ENCODE measurements at places on chromosomes 7 and 10. TPM values are rescaled to one million over a fixed set of nuclear protein-coding genes. Genes with fewer than 3 reads are reported as not detected.

The CHPF2 gene
- total RNA-seq: 49.1 TPM

The FBXL15 gene
- 15.1 TPM for total RNA-seq

The HOXA9 gene
- total RNA-seq: 70.8 TPM

The MEST gene
- 6.1 TPM for total RNA-seq

The OPTN gene
- 133 TPM for total RNA-seq

The NKX1-2 gene
- total RNA-seq: not detected

The STRIP2 gene
- total RNA-seq: 2.3 TPM

The TMEM229A gene
- not detected for total RNA-seq

The DPY19L1 gene
- 52.3 TPM for total RNA-seq

The ZPBP gene
- not detected for total RNA-seq

The CLRN3 gene
- total RNA-seq: not detected

The PTPN20 gene
- 9.5 TPM for total RNA-seq

The RARRES2 gene
- total RNA-seq: 161 TPM

The LIPF gene
- not detected for total RNA-seq

The EGR2 gene
- 0.40 TPM for total RNA-seq

The ZNF804B gene
- not detected for total RNA-seq

The TUBAL3 gene
- total RNA-seq: 1.7 TPM

The ALOX5 gene
- 32.4 TPM for total RNA-seq

The NEUROD6 gene
- total RNA-seq: not detected

The STEAP4 gene
- total RNA-seq: 2.1 TPM

The CABCOCO1 gene
- 2.5 TPM for total RNA-seq

The MMP21 gene
- total RNA-seq: not detected

The NRCAM gene
- total RNA-seq: 116 TPM

The PTCD1 gene
- 6.7 TPM for total RNA-seq

The GPR158 gene
- not detected for total RNA-seq

The XRCC2 gene
- total RNA-seq: 2.1 TPM

The INSYN2A gene
- total RNA-seq: under 0.01 TPM

The MOGAT3 gene
- not detected for total RNA-seq

The FXYD4 gene
- total RNA-seq: not detected

The RBM20 gene
- not detected for total RNA-seq

The CD36 gene
- total RNA-seq: 0.70 TPM

The PAPSS2 gene
- 57.7 TPM for total RNA-seq

The RET gene
- total RNA-seq: 0.45 TPM

The GPR141 gene
- total RNA-seq: not detected

The LRRD1 gene
- not detected for total RNA-seq

The POR gene
- total RNA-seq: 54.0 TPM

The RAMP3 gene
- not detected for total RNA-seq

The SPDYE16 gene
- not detected for total RNA-seq

The DNAJC30 gene
- total RNA-seq: 1.0 TPM

The GRID2IP gene
- total RNA-seq: 0.69 TPM

The HHEX gene
- 0.40 TPM for total RNA-seq

The PDZD7 gene
- 4.7 TPM for total RNA-seq

The PON1 gene
- total RNA-seq: not detected

The BEND7 gene
- total RNA-seq: 36.4 TPM
